IMR-90 (cell line): ENCODE measurements at places on chromosomes 3 and 15. TPM values are rescaled to one million over a fixed set of nuclear protein-coding genes. Genes with fewer than 3 reads are reported as not detected.

GRCh38 chr3:115279939-115280338 lies 132.9 kb upstream of the ZBTB20 start:
- DNase-seq, result peak; percentile 38

The CISH gene
- polyA plus RNA-seq, result 4.0 and 4.6 TPM in 2 replicates

DNA sequence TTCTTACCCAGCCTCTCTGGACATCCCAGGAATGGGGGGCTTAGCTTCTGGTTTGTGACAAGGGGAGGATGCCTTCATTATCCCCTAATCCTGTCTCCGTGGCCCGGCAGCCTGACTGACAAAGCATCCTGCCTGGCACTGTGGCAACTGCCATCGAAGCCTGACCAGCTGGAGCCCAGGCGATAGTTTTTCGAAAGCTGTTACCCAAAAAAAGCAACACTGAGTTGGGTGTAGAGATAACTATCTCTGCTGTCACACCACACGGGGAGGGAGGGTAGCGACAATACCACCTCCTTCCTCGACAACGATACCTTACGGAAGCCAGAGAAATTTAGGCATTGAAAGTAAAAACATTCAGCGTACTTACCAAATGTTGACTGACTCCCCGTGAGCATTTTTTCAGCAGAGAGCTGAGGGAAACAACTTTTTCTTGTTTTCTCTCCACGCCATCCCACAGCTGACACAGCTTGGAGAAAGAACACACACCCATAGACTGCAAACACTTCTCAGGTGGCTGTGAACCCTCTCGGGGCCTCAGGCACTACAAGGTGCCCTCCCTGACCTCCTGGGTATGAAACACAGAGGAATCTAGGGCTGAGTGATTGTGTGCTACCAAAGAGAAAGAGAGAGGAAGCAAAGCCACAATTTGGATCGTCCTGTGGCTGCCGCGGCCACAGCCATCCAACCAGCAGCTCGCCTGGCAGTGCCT lies 361.9 kb upstream of the ICE2 start:
- DNase-seq, result no peak

DNA sequence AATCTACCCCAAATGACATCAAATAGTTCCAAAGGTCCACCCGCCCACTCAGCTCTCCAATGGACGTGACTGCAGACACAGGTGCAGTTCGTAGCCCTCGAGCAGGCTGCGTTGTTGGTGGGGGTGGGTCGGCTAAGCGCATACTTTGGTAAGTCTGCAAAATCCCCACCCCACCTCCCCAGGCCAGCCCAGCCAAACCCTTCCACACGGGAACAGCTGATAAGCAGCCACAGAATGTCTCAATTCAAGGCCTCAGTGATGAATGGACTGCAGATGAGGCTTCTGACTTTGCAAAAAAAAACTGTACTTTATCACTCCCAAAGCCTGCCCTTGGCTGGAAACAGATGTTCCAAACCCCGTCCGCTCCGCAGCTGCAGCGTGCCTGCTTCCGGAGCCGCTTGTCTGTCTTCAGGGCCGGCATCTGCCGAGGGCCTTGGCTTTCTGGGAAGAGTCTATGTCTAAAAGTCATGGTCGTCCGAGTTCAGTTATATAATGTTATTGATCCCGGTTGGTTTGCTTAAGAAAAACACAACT lies 38.2 kb downstream of the PCSK6 start:
- DNase-seq, result no peak

The B3GALNT1 gene
- polyA plus RNA-seq, result 5.5 and 5.6 TPM in 2 replicates

The ELL3 gene
- 1.2 and 1.3 TPM in 2 replicates for polyA plus RNA-seq

The NANOGP8 gene
- not detected in 2 replicates for polyA plus RNA-seq

DNA sequence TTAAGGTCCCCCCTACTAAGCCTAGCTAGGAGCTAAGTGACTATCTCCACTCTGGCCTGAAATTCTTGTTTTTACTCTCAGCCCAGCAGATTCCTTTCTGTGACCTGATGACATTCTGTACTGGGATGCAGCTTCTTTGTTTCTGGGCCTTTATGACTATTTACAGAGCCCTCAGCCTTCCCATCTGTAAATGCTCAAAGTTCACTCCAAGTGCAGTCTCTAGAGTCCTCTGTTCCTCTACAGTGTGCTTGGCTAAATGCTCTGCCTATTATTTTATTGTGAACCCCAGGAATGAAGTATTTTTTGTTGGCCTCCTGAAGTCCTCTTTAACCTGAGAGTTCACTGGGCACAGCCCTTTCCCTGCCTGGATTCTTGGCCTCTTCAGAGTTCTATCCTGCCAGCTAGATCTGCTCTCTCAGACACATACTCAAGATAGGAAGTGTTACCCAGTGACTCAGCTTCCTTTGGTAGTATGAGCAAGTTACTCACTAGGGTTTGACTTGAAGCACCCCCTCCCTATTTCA lies 278.1 kb upstream of the P2RY1 start:
- DNase-seq, result peak; percentile 36
